Activated T-helper 1 cell treated with anti-CD3 and anti-CD28 coated beads, Interleukin-12 subunit alpha, Interleukin-12 subunit beta, Interleukin-2, Interleukin-4 antibody, amounts not matched to agents 30 ng/mL and 10 ng/mL and 1 ng/mL, durations not matched to agents 14 hours and 24 hours and 36 hours (primary cell): ENCODE measurements at places on chromosomes 6 and 20. TPM values are rescaled to one million over a fixed set of nuclear protein-coding genes. Genes with fewer than 3 reads are reported as not detected.

CYB5R4 gene
- total RNA-seq = 24.5 and 25.3 TPM in 2 replicates

DLL1 gene
- total RNA-seq = not detected in 2 replicates

ARMH2 gene
- total RNA-seq = not detected in 2 replicates

CARMIL1 gene
- 1.7 and 1.9 TPM in 2 replicates for total RNA-seq

CRIP3 gene
- total RNA-seq = not detected in 2 replicates

PACSIN1 gene
- not detected in 2 replicates for total RNA-seq

UFL1 gene
- total RNA-seq = 22.0 and 22.7 TPM in 2 replicates

HLA-DQB1 gene
- total RNA-seq = 4.3 and 4.7 TPM in 2 replicates

PNLDC1 gene
- total RNA-seq = 0.56 and 0.78 TPM in 2 replicates

DEF6 gene
- 123 and 125 TPM in 2 replicates for total RNA-seq

PHACTR2 gene
- total RNA-seq = 63.5 and 64.5 TPM in 2 replicates

ELOVL5 gene
- total RNA-seq = 121 and 131 TPM in 2 replicates

GRCh38 chr6:127816643-127817042 lies 84.2 kb downstream of the THEMIS start:
- DNase-seq = no peak

GRCh38 chr6:40962241-40962640 lies 76.8 kb downstream of the UNC5CL start:
- DNase-seq = peak; percentile 35

- no peak for DNase-seq
Measured at GRCh38 chr20:54625497-54625896, 150.1 kb downstream of the DOK5 start.

DNA sequence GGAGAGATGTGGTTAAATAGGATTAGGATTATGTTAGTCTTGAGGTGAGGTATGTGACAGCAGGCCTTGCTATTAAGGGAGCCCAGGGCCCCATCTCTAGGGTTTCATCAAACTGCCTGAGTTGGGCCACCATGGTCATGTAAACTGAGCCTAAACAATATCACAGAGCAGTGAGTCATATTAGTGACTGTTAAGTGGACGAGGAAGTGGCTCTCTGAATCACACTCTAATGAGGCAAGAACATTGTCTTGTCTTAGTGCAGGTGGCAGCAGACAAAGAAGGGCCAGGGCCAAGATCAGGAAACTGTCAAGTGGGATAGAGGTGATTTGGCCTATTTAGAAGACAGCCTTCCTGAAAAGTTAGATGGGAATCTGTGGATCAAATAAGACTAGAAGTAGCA lies 23.1 kb downstream of the ENPP3 start:
- no peak for DNase-seq

- DNase-seq = no peak
Measured at GRCh38 chr6:42532038-42532669, 31.7 kb upstream of the UBR2 start.

GRCh38 chr20:50221501-50222308 lies 31.1 kb downstream of the CEBPB start:
- DNase-seq = no peak

- no peak for DNase-seq
Measured at GRCh38 chr6:44954281-44954680, 373.8 kb upstream of the RUNX2 start.

GRCh38 chr6:121653624-121654008 lies 218.2 kb downstream of the GJA1 start:
- no peak for DNase-seq

DNA sequence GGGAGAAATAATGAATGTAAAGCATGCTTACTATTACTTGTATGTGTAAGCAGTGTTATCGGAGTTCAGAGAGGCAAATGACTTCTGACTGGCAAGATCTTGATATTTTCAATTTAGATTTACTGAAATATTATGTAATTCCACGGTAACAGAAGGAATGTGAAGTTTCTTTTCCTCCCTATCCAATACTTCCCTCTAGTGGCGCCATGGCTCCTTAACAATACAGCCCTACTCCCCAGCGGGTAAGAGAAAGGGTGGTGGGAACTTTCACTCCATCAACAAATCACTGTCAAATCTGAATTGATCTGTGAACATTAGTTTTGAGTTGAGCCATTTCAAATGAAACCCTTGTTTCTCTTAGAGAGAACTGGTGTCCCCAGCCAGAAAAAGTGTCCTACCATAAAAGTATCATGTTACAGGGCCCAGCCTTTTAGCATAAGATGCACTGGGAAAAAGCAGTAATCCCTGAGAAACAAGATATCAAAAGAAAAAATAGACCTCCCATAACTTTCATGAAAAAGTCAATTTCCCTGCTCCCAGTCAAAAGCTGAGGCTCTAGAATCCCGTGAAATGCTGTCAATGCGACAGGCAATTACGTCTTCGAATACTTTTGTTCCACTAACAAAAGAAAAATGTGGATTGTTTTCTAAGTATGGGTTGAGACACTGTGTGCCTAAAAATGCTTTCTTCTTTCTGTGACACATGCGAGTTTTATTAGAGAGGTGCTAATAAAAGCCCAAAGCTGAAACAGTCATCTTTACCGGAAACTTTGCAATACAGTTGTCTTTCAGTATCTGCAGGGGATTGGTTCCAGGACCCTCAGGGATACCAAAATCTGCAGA lies 12.9 kb downstream of the COX7A2 start:
- no peak for DNase-seq

DNA sequence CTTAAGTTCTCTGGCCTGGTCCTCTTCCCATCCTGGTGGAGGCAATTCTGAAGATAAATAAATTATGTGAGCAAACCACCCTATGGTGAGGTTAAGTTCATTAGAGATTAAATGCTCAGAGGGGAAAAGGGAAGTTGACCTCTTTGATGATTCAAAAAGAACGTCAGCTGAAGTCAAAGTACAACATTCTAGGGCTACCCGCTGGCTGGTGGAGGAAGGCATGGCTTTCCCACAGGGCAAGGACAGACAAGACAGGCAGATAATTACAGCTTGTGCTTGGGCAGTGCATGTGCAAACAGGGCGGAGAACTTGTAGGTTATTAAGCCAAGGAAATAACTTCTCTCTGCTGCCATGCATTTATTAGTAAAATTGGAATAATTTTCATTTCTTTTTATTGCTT lies 91.0 kb upstream of the SLC24A3 start:
- DNase-seq = no peak

GRCh38 chr20:36390719-36391415 lies 84.7 kb downstream of the DLGAP4 start:
- DNase-seq = no peak

GRCh38 chr6:134134654-134135053 lies 82.2 kb upstream of the SLC2A12 start:
- DNase-seq = no peak

GRCh38 chr6:143103916-143104315 lies 43.2 kb downstream of the AIG1 start:
- DNase-seq = no peak

DNA sequence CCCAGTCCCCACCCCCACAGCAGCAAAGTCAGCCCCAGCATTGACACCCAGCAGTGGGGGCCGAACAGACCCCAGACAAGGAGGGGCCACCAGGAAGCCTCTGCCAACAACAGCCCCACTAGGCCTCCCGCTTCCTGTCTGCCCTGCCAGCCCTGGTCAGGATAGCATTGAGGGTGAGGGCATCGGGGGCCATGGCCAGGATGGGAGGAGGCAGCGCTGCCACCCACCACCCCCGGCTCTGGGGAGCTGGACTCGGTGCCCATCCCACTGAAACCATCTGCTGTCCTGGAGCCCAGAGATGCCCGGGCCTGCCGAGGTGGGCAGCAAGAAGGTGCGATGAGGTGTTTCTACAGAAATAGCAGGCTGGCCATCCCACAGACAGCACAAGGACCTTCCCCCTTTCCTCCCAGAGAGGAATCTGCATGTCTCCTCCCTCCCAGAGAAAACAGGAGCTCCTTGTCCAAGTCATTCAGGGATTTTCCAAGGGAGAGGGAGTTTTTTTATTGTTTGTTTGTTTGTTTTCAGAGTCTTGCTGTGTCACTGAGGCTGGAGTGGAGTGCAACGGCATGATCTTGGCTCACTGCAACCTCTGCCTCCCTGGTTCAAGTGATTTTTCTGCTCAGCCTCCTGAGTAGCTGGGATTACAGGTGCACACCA lies 62.1 kb upstream of the BHLHE23 start:
- DNase-seq = no peak

GRCh38 chr6:17536586-17536985 lies 63.5 kb upstream of the FAM8A1 start:
- no peak for DNase-seq

GRCh38 chr6:145138469-145139139 lies 596.7 kb downstream of the EPM2A start:
- no peak for DNase-seq

GRCh38 chr6:15530411-15530810 lies 132.4 kb downstream of the DTNBP1 start:
- DNase-seq = no peak

- DNase-seq = peak; percentile 58
Measured at GRCh38 chr6:41546475-41546865, 289 bp downstream of the FOXP4 start.

DNA sequence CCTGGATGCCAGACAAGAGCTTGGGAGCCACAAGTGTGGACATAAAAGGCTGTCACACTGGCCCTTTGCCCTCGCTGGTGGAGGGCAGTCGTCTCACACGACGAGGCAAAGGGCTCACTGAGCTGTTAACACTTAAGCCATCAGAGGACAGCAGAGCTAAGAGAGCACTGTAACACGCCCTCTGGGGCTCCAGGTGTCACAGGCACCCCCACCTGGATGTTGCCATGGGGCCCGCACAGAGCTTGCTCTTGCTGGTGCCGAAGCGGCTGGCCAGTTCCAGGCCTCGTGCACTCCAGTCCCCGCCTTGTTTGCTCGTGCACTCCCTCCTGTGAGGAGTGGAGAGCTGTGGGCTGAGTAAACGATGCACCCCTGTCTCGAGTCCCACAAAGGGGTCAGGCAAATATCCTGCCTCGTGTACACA lies 37.4 kb downstream of the SLC35D3 start:
- no peak for DNase-seq

- peak; percentile 55 for DNase-seq
Measured at GRCh38 chr6:30720738-30721197, 616 bp downstream of the TUBB start.
